ENCODE measurements at places on chromosomes 11 and 22.
A peak's percentile ranks its signal among the peaks of the same experiment; 100 is the strongest.

GRCh38 chr11:119694334-119694733 lies 34.7 kb downstream of the NECTIN1 start:
- peak; percentile 67 for DNase-seq

DNA sequence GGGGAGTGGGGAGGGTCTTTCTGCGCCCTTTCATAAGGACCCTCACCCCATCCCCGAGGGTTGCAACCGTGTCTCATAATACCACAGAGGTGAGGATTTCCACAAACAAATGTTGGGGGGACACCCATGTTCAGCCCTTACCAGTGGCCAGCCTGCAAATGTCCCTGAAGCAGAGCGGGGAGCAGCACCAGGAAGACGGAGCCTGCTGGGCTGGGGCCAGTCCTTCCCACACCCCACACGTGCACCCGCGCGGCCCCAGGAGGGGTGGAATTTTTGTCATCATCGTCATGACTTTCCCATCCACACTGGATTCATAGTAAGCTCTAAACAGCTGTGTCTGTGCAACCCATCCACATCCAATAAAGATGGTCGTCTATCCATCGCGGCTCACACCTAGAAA lies 409.8 kb downstream of the BRD1 start:
- DNase-seq, result no peak

GRCh38 chr11:18650859-18651557 lies 16.9 kb upstream of the SPTY2D1 start:
- peak; percentile 66 for DNase-seq

GRCh38 chr11:117042689-117043088 lies 55.5 kb downstream of the SIK3 start:
- DNase-seq, result no peak

DNA sequence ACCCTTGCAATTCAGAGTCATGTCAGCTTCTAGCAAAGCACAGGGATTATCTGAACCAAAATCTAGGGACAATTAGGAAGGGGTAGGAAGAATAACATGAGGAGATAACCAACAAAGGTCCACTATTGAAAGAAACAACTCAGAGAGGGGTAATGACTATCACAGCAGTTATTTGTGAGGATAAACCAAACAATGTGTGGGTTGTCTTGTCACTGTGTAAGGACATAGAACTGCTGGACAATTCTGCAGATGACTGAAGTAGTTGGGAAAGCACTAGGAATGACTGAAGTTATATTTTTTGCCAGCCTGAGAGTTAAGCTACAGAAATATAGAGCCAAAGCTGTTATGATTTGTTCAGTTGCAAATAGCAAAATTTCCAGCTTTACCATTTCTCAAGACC lies 858.4 kb upstream of the CCDC90B start:
- DNase-seq, result no peak

DNA sequence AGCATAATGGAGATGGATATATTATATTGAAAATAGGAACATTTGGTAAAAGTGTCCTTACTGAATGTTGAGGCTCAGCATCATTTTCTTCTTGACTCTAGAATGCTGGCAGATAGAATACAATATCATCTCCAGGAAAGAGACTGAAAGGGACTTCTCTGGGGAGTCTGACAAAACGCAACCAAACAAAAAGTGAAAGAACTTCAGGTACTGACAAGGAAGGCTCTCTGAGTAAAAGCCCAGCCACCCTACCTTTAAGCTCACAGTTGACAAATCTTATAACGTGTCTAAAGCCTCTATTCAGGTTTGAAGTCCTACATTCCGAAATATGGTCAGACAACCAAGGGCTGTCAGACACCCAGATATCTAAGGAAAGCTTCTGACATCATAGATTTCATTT lies 590.8 kb downstream of the SOX6 start:
- DNase-seq, result no peak
